ENCODE measurements at places on chromosomes 6 and 20. TPM values are rescaled to one million over a fixed set of nuclear protein-coding genes. Genes with fewer than 3 reads are reported as not detected.

SH3BGRL2 gene
- 13.2 TPM for total RNA-seq

OR2J3 gene
- total RNA-seq = not detected

STK38 gene
- 31.6 TPM for total RNA-seq

DNA sequence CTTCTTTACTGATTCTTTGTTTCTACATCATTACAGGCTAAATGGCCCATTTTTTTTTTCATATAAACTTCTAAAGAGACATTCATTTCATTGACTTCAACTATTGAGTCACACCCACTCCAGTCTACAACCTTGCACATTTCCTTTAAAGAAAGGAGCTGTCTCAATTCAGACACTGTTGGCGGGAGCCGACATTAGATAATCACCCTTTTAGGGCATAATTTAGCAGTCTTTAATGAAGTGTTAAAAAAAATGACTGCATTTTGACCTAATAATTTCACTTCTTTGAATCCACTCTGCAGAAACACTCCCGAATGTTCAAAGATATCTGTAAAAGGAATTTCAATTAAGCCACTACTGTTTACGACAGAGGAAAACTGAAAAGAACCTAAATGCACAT is 1.5 kb downstream of the EPM2A start:
- DNase-seq = no peak

DNA sequence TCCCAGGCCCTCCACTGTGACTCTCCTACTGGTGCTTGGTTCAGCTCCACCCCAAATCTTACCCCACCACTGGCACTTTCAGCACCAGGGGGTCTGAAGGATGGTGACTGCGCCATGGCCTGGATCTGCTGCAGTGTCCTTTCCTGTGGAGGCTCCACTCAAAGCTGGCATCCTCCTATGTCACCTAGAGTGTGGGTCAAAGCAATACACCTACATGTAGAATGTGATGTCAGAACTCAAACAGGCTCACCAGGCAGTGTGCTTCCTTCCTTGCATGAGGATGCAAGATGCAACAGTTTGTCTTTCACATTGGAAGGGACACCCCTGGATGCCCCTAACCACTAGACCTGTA is 32.8 kb upstream of the MICB start:
- no peak for DNase-seq

HCK gene
- total RNA-seq = 0.15 TPM
